ENCODE measurements at places on chromosomes 4 and X. TPM values are rescaled to one million over a fixed set of nuclear protein-coding genes. Genes with fewer than 3 reads are reported as not detected.

- peaks cover 2% of the 10 kb centered on the region for H3K4me1 ChIP-seq
- no peaks in the 10 kb centered on the region for H3K27me3 ChIP-seq
- no peak overlapping the region for H3K4me3 ChIP-seq
- H3K36me3 ChIP-seq: no peaks in the 10 kb centered on the region
Measured at GRCh38 chr4:64889906-64890610, 480.8 kb upstream of the TECRL start.

NPY2R gene
- not detected for total RNA-seq

S100P gene
- not detected for total RNA-seq

SPP1 gene
- total RNA-seq: 62.8 TPM

MAN2B2 gene
- 28.3 TPM for total RNA-seq

DNA sequence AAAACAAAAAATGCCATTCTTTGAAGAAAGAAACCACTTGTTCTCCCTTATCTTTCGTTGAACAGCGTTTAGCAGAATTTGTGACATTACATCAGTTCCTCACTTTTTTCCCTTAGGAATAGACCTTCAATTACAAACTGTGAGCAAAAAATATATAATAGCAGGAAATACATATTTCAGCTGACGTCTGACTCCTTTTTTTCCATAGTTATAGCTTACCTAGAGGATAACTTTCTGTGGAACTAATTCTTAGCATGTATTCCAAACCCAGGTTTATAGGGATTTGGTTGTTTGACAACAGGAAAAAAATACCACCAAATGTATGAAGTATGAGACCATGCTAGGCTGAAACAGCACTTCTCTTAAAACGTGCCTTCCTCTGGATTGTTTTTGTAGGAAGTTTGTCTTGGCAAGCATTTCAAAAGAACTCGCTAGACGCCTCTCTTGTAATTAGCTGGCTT lies 2.0 kb upstream of the LIMCH1 start:
- H3K4me1 ChIP-seq: peaks cover 3% of the 10 kb centered on the region
- no peaks in the 10 kb centered on the region for H3K27me3 ChIP-seq
- no peaks in the 10 kb centered on the region for H3K36me3 ChIP-seq
- no peak overlapping the region for H3K27ac ChIP-seq

GRCh38 chr4:165177725-165178666 lies 29.4 kb upstream of the KLHL2 start:
- H3K4me1 ChIP-seq: no peaks in the 10 kb centered on the region
- H3K4me3 ChIP-seq: no peak overlapping the region
- no peak for DNase-seq
- H3K27me3 ChIP-seq: no peaks in the 10 kb centered on the region
- no peaks in the 10 kb centered on the region for H3K36me3 ChIP-seq

- H3K36me3 ChIP-seq: no peaks in the 10 kb centered on the region
- H3K4me1 ChIP-seq: peaks cover 13% of the 10 kb centered on the region
- no peak for DNase-seq
- H3K4me3 ChIP-seq: no peak overlapping the region
Measured at GRCh38 chrX:120463241-120463640, 5.9 kb downstream of the LAMP2 start.

GRCh38 chrX:11778230-11778629 lies 20.2 kb downstream of the MSL3 start:
- DNase-seq: no peak
- H3K4me1 ChIP-seq: no peaks in the 10 kb centered on the region
- no peak overlapping the region for H3K4me3 ChIP-seq
- no peaks in the 10 kb centered on the region for H3K36me3 ChIP-seq
- H3K27ac ChIP-seq: no peak overlapping the region

GRCh38 chr4:16055873-16056272 lies 27.9 kb downstream of the PROM1 start:
- H3K27ac ChIP-seq: peak overlapping the region; percentile 46
- no peak for DNase-seq
- no peaks in the 10 kb centered on the region for H3K27me3 ChIP-seq
- no peak overlapping the region for H3K4me3 ChIP-seq
- H3K36me3 ChIP-seq: no peaks in the 10 kb centered on the region

- DNase-seq: no peak
- peaks cover 13% of the 10 kb centered on the region for H3K4me1 ChIP-seq
- H3K4me3 ChIP-seq: no peak overlapping the region
- H3K27ac ChIP-seq: no peak overlapping the region
Measured at GRCh38 chr4:151035911-151036310, 20.8 kb upstream of the LRBA start.

- no peak for DNase-seq
- H3K27ac ChIP-seq: no peak overlapping the region
- no peak overlapping the region for H3K4me3 ChIP-seq
- H3K27me3 ChIP-seq: no peaks in the 10 kb centered on the region
Measured at GRCh38 chr4:168835880-168836454, 174.1 kb downstream of the CBR4 start.

TACR3 gene
- total RNA-seq: not detected

DNA sequence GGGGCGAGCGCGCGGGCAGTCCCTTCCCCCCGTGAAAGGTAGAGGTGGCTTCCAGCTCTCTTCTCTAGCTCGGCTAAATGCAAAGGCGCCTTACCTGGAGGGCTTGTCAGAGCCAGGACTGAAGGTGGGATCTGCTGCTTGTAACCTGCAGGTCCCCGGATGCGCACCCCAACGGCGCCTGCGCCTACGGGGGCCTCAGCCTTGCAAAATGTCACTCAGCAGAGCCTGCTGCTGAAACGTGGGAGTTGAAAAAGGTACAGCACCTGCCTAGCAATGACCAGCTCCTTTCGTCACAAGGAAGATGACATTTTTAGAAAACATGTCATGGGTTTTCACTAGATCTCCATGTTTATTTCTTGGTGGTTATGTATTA lies 583 bp downstream of the ABHD18 start:
- H3K27me3 ChIP-seq: no peaks in the 10 kb centered on the region
- H3K4me1 ChIP-seq: peaks cover 42% of the 10 kb centered on the region
- peak overlapping the region; percentile 98 for H3K27ac ChIP-seq
- no peaks in the 10 kb centered on the region for H3K36me3 ChIP-seq

DNA sequence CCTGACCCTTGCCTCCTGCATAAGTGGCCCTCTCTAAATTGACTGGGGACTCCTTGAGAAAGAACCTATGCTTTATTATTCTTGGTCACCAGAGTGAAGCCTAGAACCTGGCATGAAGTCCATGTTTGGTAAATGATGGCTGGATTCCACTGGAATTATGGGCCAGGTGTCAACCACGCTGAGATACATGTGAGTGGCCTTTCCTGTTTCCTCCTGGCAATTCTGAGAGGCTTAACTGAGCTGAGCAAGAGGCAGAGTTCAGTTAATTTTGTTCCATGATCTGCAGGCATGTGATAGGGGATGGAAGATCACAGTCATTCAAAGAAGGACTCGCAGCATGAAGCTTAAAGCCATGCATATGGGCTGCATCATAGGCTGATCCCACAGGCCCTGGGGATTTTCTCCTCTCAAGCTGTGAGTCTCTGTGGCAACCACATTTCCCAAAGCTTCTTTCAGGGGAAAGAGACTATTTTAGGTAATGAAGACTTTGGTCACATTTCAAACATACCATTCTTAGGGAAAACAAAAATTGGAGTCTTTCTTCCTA lies 69.4 kb upstream of the CLNK start:
- H3K4me3 ChIP-seq: no peak overlapping the region
- H3K36me3 ChIP-seq: no peaks in the 10 kb centered on the region
- no peaks in the 10 kb centered on the region for H3K27me3 ChIP-seq
- no peak for DNase-seq
- H3K4me1 ChIP-seq: no peaks in the 10 kb centered on the region
- H3K27ac ChIP-seq: no peak overlapping the region

DNA sequence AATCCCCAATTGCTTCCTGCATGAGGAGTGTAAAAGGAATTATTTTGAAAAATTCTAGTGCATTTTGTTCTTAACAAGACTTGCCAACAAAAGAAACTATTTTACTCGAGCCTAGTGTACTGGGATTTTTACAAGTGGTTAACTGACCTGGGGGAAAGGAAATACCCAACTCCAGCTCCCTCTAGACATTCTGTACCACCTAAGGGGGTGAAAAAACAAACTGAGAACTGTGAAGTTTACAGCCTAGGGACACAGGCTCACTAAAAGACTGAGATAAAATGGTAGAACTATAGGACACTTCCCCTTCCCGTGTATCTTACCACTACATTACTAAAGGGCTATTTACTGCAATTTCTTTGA lies 2.6 kb upstream of the ADH5 start:
- no peaks in the 10 kb centered on the region for H3K36me3 ChIP-seq
- no peaks in the 10 kb centered on the region for H3K27me3 ChIP-seq
- H3K4me3 ChIP-seq: no peak overlapping the region
- no peak for DNase-seq

DNA sequence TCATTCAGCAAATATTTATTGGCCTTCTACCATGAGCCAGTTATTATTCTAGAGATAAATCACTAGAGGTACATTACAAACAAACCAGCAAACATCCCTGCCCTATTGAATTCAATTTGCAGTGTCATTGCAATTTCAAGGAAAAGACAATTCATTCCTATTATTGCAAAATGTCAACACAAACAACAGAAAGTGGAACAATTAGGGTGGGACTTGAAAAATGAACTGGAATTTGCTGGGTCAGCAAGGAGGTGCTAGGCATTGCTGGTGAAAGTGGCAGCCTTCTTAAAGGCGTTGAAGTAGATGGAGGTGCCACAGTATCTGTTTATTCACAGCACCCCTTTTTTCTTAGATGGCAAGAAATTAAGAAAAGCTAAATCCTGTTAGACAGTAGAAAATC lies 224.0 kb upstream of the BMP3 start:
- no peaks in the 10 kb centered on the region for H3K36me3 ChIP-seq
- no peaks in the 10 kb centered on the region for H3K4me1 ChIP-seq
- DNase-seq: no peak
- no peak overlapping the region for H3K27ac ChIP-seq
- H3K4me3 ChIP-seq: no peak overlapping the region

DNA sequence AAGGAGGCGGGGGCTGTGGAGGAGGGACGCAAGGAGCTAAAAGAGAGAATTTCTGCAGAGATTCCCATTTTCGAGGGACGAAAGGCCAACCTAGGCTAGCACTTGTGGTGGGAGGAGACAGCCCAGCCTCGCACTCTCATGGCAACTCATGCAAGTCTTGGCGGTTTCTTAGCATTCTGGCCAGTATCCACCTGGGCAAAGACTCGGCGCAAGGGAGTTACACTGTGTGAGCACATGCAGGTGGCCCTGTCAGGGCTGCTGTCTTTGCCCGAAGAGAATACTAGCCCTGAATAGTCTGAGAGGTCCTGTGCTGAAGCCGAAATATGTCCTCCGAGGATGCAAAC lies 15.5 kb downstream of the MCF2 start:
- peak; percentile 55 for DNase-seq
- H3K4me3 ChIP-seq: no peak overlapping the region
- H3K36me3 ChIP-seq: no peaks in the 10 kb centered on the region
- H3K27ac ChIP-seq: no peak overlapping the region
- no peaks in the 10 kb centered on the region for H3K4me1 ChIP-seq

GRCh38 chrX:44871931-44872820 lies 812 bp upstream of the KDM6A start:
- H3K4me1 ChIP-seq: peaks cover 4% of the 10 kb centered on the region
- DNase-seq: peak; percentile 67
- H3K4me3 ChIP-seq: peak overlapping the region; percentile 91
- H3K27me3 ChIP-seq: no peaks in the 10 kb centered on the region

DNA sequence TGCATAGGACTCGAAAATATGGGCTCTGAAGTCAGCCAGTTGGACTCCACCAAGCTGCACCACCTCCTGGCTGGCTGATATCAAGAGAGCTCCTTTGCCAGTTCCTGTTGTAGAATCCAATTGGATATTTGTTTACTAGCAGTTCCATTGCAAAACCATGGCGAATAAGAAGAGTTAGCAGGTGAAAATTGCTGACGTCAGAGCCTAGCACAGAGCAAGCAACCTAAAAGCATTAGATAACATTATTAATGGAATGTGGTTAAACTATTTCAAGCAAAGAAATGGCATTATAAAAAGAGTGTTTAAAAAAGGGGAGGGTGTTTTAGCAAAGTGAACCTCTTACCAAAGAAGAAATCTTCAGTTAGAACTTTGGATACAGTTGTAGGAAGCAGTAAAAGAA lies 1816.3 kb upstream of the TENM3 start:
- no peaks in the 10 kb centered on the region for H3K27me3 ChIP-seq
- no peaks in the 10 kb centered on the region for H3K36me3 ChIP-seq
- H3K27ac ChIP-seq: no peak overlapping the region
- H3K4me1 ChIP-seq: no peaks in the 10 kb centered on the region
- no peak for DNase-seq

DNA sequence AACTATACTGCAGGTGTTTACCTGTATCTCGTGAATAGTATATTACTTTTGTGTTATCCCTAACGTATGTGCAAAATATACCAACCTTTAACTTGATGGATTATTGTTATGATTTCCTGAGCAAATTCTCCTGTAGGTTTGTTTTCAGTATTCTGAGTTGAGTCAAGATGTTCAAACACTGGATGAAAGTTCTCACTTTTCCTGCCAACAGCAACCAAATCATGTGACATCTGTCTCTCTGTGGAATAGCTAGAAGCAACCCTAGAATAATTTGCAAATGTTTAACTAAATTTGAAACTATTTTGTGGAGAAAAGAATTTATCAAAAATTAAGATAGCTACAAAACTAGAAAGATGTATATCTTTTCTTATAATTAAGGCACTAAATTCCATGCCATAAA lies 35.6 kb downstream of the BCLAF3 start:
- no peaks in the 10 kb centered on the region for H3K4me1 ChIP-seq
- no peaks in the 10 kb centered on the region for H3K27me3 ChIP-seq
- no peak for DNase-seq
- no peak overlapping the region for H3K27ac ChIP-seq
- no peak overlapping the region for H3K4me3 ChIP-seq

DNA sequence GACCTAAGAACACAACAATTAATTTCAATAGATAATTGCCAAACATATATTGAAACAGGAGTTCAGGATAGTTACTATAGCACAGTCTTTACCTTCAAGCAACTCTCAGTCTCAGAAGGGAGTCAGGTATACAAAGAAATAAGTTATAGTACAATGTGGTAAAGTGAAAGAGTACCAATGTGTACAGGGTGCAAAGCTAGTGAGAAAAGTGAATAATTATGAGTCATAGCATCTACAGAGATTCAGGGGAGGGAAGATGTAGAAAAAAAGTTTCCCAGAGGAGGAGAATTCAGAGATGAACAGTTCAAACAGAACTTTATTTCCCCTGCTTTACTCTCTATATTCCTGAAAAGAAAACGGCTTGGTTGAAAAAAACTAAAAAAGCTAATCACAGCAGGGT lies 22.7 kb upstream of the DKK2 start:
- H3K27me3 ChIP-seq: no peaks in the 10 kb centered on the region
- DNase-seq: no peak
- H3K27ac ChIP-seq: no peak overlapping the region
- H3K4me1 ChIP-seq: no peaks in the 10 kb centered on the region

GRCh38 chr4:157739242-157739641 lies 433.6 kb downstream of the GASK1B start:
- no peak overlapping the region for H3K27ac ChIP-seq
- H3K4me1 ChIP-seq: no peaks in the 10 kb centered on the region
- H3K4me3 ChIP-seq: no peak overlapping the region
- H3K36me3 ChIP-seq: no peaks in the 10 kb centered on the region
